GOT3 (cell line): ENCODE measurements at places on chromosomes 7 and 10.

GRCh38 chr10:100634034-100634433 is 98.3 kb downstream of the HIF1AN start:
- DNase-seq, result no peak

- no peak for DNase-seq
Measured at GRCh38 chr7:7272294-7272693, 90.0 kb downstream of the C1GALT1 start.

- no peak for DNase-seq
Measured at GRCh38 chr7:67413670-67414069, 417.0 kb downstream of the TYW1 start.

DNA sequence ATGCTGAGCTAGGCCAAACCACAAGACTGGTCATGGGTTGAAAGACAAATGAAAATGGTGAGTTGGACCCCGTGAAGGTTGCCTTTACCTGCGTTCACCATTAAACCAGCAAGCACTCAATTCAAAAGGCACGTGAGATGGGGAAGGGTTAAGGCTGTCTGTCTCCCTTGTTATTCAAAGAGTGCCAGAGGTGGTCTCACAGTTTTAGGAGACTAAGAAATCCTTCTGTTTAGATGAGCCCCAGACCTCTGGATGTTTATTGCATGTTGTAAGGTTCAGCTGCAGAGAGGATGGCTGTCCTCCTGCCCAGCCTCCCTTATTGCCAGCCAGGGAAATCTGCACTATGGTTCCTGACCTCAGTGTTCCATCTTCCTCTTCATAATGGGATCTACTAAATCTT is 498.0 kb upstream of the CELF2 start:
- DNase-seq, result no peak

GRCh38 chr10:20303453-20304152 is 487.4 kb downstream of the PLXDC2 start:
- no peak for DNase-seq

DNA sequence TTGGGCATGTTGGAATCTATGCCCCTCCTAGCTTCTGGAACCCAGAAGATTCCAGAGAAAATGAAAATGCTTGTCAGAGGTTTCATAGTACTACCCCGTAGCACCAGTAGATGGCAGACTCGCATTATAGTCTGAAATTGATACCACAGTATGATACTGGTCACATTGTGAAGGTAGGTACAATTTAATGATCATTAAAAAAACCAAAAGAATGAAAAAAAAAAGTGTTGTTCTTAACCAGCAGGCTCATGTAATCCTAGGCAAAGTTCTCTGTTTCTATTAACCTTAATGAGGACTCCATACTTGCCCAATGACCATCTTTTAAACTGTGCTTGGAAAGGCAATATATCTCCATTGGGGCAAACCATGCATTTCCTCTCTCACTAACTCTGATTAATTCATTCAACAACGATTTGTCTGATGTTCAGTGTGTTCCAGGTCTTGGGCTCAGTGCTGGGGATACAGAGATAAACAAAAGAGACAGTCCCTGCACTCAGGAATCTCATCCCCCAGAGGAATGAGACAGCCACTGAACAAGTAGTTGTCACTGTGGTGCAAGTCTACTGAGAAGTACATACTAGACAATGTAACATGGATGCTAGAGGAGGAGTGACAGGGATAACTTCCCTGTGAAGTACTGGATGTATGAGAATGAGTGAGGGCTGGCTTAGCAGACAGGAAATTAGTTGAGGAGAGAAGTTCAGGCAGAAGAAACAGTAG is 223.5 kb upstream of the PHYHIPL start:
- DNase-seq, result no peak

DNA sequence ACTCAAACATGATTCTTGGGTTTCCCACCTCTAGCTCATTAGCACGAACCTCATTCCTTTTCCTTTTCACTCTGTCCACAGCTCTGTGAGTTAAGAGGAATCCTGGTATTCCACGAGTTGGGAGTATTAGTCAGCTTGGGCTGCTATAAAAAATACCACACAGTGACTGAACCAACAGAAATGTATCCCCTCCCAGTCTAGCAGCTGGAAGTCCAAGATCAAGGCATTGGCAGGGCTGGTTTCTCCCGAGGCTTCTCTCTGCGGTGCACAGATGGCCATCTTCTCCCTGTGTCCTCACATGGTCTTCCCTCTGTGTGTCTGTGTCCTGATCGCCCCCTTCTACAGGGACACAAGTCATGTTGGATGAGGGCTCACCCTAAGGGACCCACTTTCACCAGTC is 261.6 kb downstream of the TNS3 start:
- DNase-seq, result no peak

GRCh38 chr10:33074443-33074842 is 116.4 kb upstream of the ITGB1 start:
- DNase-seq, result no peak

DNA sequence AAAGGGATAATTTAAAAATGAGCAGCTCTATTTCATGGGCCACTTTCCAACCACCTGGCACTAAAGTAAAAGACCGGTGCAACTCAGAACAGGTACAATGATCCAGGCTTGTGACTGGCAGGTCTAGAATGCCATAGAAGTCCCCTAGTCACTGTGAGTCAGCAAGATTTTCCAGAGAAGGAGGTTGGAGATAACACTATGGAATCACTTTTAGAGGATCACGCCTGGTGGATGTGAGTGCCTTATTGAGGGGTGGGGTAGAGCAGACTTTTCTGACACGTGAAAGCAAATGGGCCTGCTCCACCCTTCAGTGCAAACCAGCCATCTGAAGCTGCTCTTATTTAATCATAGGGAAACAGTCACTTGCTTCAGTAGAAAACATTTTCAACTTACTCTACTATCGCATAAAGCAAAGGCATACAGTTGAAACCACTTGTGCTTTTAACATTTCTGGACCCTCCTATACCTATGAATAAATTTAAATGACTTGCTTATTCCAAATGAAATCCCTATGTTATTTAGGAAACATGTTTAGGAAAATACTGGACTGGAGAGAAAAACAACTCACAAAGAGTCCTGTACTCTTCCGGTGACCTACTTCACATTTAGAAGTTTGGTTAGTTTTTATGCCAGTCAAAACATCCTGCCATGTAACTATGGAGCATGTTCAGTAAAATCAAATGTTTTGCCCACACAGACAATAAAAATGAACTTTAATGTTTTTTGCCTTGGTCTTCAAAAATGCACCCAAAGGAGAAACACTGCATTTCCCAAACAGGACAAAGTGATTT is 21.5 kb upstream of the AKR1C1 start:
- DNase-seq, result no peak

DNA sequence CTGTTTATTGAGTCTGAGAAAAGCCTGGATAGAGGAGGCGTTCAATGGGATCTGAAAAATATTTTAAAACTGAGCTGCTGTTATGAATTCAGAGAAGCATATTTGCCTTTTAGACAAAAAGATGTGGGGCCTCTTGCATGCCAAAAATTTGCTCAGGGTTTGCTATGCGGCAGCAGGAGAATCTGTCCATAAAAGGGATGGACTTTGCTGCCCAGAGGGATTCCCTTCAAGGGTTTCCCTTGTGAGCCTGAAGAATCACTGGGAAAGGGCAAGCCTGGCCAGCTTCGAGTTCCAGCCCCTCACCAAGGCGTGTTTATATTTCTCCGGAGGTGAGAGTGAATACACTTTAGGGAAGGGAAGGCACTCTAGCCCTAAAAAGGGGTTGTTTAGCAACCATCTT is 55.5 kb upstream of the CALD1 start:
- DNase-seq, result no peak

GRCh38 chr7:5476001-5476400 is 52.4 kb upstream of the TNRC18 start:
- no peak for DNase-seq

- DNase-seq, result no peak
Measured at GRCh38 chr7:68547181-68547580, 1051.1 kb upstream of the AUTS2 start.

- DNase-seq, result no peak
Measured at GRCh38 chr10:15539262-15539661, 168.2 kb upstream of the FAM171A1 start.

- no peak for DNase-seq
Measured at GRCh38 chr10:47367646-47368045, 16.4 kb downstream of the ZNF488 start.
